Activated naive CD8-positive, alpha-beta T cell treated with anti-CD3 and anti-CD28 coated beads, Interleukin-2, amount 50 U/mL, for 24 hours (primary cell): ENCODE measurements at places on chromosomes 12 and 14.

- H3K36me3 ChIP-seq = peaks cover 1% of the 10 kb centered on the region
- H3K4me1 ChIP-seq = no peaks in the 10 kb centered on the region
- H3K4me3 ChIP-seq = no peak overlapping the region
- no peak overlapping the region for H3K27ac ChIP-seq
- no peak for DNase-seq
- no peaks in the 10 kb centered on the region for H3K27me3 ChIP-seq
Measured at GRCh38 chr14:92173668-92174067, 51.9 kb downstream of the CPSF2 start.

DNA sequence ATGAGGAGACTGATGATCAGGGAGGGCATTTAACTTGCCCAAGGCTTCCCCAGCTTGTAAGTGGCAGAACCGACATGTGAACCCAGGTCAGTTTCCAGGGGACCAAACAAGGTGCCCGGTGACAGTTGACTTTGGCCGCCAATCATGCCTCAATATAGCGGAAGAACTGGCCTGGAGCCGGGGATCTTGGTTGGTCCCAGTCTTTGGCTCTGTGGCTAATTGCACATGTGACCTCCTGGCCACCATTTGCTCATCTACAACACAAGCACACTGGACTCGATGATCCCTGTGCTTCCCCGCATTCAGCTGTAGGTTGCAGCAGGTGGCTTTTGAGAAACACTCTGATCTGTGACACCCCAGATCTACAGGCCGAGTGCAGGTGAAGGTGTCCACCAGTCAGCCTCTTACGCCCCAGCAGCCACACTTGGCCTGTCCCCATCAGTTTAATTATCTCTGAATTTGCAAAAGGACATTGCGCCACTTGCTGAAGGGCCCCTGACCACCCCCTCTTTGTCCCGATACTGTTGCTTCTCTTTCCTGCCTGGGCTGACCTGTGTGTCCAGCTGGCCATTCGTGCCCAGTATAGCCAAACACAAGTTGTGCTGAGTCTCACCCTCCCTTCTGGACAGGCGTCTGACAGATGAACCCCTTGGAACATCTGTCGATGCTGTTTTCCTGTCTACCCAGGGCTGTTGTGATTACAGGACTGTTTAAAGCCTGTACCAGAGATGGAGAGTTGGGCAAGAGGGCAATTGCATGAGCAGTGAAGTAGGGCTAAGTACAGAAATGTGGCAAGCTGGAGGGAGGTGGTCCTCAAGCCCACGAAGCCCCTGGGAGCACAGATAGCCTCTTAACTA, 14.1 kb downstream of the ACACB start:
- no peak for DNase-seq
- no peak overlapping the region for H3K27ac ChIP-seq
- H3K4me3 ChIP-seq = no peak overlapping the region

GRCh38 chr14:64879635-64880220, at the start of gene SPTB:
SPTB (minus strand) TSS chr14:64879907; CDS start chr14:64823094, 56,813 bp downstream.
- H3K36me3 ChIP-seq = no peaks in the 10 kb centered on the region
- H3K4me1 ChIP-seq = peaks cover 4% of the 10 kb centered on the region
- no peak within 1 kb of the TSS for H3K27ac ChIP-seq
- H3K4me3 ChIP-seq = peak within 1 kb of the TSS; percentile 79
- H3K27me3 ChIP-seq = peaks cover 50% of the 10 kb centered on the region
- peak; percentile 67 for DNase-seq

- H3K27me3 ChIP-seq = no peaks in the 10 kb centered on the region
- DNase-seq = no peak
- no peak overlapping the region for H3K27ac ChIP-seq
Measured at GRCh38 chr12:67388331-67389138, 119.4 kb downstream of the CAND1 start.

DNA sequence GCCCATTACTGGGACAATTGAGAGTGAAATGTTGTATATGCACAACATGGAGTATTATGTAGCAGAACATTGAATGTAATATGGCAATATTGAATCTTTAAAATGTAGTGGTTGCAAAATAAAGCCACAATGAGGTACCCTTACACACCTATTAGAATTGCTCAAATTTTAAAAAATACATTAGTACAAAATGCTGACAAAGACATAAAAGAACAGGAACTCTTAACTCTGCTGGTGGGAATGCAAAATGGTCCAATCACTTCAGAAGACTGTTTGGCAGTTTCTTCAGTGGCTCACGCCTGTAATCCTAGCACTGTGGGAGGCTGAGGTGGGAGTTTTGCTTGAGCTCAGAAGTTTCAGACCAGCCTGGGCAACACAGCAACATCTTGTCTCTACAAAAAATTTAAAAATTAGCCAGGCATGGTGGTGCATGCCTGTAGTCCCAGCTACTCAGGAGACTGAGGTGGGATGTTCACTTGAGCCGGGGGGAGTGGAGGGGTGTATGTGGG, 6.8 kb upstream of the NAP1L1 start:
- peaks cover 4% of the 10 kb centered on the region for H3K4me1 ChIP-seq
- no peak overlapping the region for H3K27ac ChIP-seq
- peaks cover 3% of the 10 kb centered on the region for H3K27me3 ChIP-seq
- H3K36me3 ChIP-seq = no peaks in the 10 kb centered on the region
